ENCODE measurements at places on chromosomes 12 and 14. TPM values are rescaled to one million over a fixed set of nuclear protein-coding genes. Genes with fewer than 3 reads are reported as not detected.

DNA sequence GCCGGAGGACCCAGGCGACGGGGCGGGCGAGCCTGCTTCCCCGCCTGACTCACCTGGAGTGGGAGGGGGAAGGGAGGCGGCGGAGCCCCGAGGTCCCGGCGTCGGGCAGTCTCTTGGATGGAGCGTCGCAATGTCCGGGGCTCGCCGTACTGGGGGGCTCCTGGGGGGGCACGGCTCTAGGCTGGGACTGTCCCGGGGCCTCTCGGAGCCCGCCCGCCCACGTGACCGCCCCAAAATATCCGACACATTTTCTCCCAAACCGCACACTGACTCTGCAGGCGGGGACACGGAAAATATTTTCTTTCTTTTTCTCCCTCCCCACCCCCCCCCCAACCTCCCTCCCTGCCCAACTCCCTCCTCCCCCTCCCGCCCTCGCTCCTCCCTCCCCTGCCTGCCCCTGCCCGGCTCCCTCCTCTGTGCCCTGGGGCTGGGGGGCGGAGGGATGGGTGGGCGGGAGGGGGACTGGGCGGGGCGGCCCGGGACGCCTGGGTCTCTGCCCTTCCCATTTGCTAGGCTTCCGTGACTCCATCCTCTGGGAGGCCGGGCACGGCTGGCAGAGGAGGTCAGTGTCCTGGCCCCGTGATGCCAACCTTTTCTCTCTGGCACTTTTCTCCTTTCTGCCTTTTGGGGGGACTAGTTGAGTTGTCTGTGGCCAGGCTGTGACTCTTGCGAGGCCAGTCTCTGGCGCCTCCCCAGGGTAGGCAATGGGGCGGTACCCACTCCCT, at the start of gene RARG:
Gene RARG (minus strand): TSS at position 289 of the 725 bp plus-strand sequence. CDS start 4,664 bp downstream, outside the sequence.
- peak; percentile 72 for DNase-seq

GRCh38 chr14:61703342-61704129, 8.2 kb downstream of the HIF1A start:
- DNase-seq: no peak

- no peak for DNase-seq
Measured at GRCh38 chr14:44766285-44766684, 195.5 kb downstream of the KLHL28 start.

DNA sequence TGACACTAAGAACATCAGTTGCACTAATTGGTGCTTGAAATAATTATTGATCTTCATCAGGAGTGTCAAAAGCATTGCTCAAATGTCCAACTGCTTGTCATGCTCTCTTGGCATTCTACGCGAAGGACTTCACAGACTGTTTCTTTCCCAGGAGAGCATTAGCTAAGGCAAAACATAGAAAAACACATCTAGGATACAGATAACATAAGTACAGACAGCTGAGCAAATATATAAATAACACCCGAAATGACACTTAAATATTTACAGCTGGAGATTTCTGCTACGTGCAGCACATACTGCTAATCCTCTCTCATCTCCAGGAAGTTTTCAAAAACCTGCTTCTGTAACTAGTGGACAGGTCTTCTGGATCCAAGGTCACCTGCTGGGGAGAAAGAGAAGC, 120.0 kb upstream of the PRMT8 start:
- DNase-seq: no peak

DNA sequence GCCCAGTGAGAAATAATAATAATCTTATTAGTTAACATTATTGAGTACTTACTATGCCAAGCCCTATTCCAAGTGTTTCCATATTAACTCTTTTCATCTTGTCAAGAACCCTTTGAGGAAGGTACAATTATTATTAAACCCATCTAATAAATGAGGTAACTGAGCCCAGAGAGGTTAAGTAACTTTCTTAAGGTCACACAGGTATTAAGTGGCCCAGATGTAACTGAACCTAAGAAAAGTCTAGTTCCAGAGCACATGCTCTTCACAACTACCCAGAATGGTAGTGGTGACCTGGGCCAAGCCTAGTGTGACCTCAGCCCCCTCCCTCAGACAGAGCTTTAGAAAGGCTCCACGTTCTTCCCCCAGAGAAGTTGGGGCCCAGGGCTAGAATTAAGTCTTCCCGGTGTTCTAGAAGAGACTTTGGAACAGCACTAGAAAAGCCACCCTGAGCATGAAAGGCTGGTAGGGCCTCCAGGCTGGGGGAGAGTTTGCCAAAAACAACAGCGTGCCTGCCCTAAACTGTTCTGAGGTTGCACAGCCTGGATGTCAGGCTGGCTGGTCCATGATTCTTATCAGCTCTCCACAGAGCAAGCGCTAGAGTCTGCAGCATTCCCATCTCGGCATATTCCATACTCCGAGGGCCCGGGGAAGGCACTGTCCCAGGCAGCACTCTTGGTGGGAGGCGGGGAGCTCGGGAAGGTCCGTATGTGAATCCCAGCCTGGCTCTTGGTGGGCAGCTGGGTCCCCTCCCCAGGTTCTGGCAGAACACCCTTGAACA, 41.3 kb upstream of the CTDSP2 start:
- no peak for DNase-seq

PCBP2 gene
- total RNA-seq: 756 TPM

MMP17 gene
- total RNA-seq: 0.48 TPM

WSCD2 gene
- total RNA-seq: not detected

SLC2A14 gene
- 15.8 TPM for total RNA-seq

Measured in activated CD4-positive, alpha-beta memory T cell treated with anti-CD3 and anti-CD28 coated beads, Interleukin-2, amount 10 ng/mL, durations not matched to agents 7 days and 5 days (primary cell).